ENCODE measurements at places on chromosomes 6 and 20.

DNA sequence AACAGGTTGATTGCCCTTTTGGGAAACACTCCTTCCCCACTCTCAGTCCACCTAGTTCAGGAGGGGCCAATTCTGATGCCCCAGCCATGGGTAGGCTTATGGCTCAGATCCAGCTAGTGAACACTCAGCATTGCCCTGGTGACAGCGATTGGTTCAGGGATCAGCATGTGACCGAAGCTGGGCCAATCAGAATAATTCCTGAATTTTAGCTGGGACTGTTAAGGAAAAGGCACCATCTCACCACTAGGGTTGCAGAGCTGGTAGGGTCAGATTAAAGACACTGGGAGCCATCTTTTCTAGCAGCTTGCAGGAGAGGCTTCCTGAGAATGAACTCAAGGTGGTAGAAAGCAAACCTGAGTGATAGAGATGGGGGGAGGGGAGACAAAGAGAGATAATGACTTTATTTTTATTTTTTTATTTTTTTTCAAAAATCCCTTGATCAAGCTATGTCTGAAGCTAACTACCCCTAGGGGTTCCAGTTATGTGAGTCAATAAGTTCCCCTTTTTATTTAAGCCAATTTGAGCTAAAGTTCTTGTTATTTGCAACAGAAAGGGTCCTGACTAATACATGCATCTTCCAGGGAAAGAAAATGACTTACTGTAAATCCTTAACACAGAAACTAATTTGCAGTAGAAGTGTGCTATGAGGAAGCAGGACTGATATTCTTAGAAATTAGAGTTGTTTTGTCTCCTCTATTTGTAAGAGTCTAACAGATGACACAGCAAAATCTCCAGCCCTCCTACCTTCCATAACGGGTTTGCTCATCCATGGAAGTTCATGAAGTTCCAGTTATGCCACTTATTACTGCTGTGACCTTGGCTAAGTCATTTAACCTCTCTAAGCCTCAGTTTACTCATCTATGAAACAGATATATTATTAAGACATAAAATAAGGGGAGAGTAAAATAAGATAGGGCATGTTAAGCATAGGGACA lies 44.7 kb downstream of the EYA2 start:
- no peak overlapping the region for H3K27ac ChIP-seq
- DNase-seq, result no peak

- H3K27me3 ChIP-seq, result no peaks in the 10 kb centered on the region
- no peak overlapping the region for H3K4me3 ChIP-seq
- no peaks in the 10 kb centered on the region for H3K36me3 ChIP-seq
These were observed 67.4 kb downstream of the MOXD1 start for GRCh38 chr6:132333639-132334520.

GRCh38 chr20:13486694-13487093 lies 152.0 kb downstream of the TASP1 start:
- H3K27me3 ChIP-seq, result no peaks in the 10 kb centered on the region
- H3K36me3 ChIP-seq, result peaks cover 8% of the 10 kb centered on the region
- no peak overlapping the region for H3K27ac ChIP-seq
- peaks cover 4% of the 10 kb centered on the region for H3K4me1 ChIP-seq
- DNase-seq, result no peak

GRCh38 chr20:31835977-31836852 lies 9.2 kb downstream of the FOXS1 start:
- peak; percentile 89 for DNase-seq
- no peaks in the 10 kb centered on the region for H3K27me3 ChIP-seq
- peaks cover 33% of the 10 kb centered on the region for H3K4me1 ChIP-seq

DNA sequence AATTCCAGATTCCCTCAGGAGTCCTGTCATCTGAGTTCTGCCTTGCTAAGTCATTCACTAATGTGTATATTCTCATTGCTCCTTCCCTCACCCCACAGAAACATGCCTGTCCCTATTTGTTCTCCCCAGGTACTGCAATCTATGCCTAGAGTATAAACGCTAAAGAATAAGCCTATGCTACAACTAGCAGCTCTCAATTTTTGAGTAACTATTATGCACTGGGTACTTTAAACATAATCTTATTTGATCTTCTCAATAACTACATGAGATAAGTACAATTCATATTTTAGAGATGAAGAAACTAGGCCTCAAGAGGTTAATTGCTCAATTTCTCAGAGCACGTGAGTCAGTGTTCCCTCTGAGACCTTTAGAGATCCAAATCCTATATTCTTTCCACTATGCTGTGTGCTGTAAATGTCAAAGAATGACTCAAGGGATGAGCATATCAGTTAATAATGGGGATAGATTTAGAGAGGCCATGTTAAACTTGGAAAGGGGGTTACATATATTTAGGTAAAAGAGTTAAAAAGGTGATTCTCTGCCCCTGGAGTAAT lies 423.8 kb upstream of the ADGRB3 start:
- H3K27ac ChIP-seq, result no peak overlapping the region
- H3K4me3 ChIP-seq, result no peak overlapping the region
- H3K36me3 ChIP-seq, result no peaks in the 10 kb centered on the region
- H3K4me1 ChIP-seq, result no peaks in the 10 kb centered on the region

DNA sequence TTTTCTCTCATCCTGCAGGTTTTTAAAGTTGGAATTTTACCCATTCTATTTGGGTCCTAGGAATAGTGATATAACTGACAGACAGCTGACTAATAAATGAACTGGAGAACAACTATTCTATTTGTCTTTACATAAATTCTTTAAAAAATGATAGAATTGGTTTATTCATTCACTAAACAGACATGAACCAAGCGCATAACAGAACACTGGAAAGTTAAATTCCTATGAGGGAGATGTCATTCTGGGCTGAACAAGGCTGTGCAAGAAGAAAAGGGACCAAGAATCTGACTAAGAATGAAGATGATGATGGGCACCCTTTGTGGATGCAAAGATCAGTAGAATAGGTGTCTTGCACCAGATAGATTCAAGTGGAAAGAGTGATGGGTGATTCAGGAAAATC lies 256.3 kb upstream of the SASH1 start:
- no peak overlapping the region for H3K27ac ChIP-seq
- H3K27me3 ChIP-seq, result no peaks in the 10 kb centered on the region
- no peaks in the 10 kb centered on the region for H3K36me3 ChIP-seq
- no peak for DNase-seq
- no peaks in the 10 kb centered on the region for H3K4me1 ChIP-seq
